ENCODE measurements at places on chromosomes 12 and 14.

DNA sequence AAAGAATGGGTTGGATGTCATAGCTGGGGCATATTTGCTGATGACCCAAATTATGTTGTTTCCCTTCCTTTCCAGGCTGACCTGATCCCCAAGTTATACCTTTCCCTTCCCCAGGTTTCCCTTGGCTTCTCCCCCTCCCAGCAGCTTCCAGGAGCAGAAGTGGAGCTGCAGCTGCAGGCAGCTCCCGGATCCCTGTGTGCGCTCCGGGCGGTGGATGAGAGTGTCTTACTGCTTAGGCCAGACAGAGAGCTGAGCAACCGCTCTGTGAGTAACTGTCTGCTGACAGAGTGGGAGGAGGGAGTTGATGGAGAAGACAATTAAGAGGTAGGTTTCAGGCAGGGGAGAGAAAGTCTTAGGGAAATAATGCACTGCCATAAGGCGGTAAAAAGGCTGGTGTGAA lies 25.0 kb downstream of the A2ML1 start:
- no peak for DNase-seq

DNA sequence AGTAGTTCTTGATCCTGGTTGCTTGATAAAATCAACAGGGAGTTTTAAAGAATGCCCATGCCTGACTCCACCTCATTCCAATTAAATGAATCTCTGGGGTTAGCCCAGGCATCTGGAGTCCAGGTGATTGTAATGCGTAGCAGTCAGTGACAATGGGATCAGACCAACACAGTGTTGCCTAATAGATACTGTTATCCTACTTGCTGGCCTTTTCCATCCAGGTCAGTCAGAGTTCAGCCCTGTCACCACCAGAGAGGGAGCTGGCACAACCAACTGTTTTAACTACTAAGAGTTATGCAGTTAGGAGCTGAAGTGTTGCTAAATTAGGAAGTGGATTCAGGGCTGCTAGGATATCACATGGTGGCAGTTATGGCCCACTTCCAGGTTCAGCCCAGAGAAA lies 107.1 kb downstream of the GPR135 start:
- DNase-seq: no peak

DNA sequence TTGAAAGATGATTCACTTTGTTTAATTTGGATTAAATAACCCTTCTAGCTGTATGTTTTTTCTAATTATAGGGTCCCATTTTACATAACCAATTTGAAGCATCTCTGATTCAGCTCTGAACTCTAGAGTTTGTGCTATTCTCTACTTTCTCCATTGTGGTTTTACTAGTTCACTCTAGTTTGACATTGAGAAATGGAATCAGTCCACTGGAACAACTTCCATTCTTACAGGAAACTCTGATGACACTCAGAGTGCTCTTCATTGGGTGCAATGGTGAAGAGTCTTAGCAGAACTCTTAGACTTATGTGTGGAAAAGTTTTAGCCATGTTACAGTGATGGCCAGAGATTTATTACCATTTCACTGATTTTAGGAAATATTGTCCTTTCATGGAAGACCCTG lies 140.7 kb downstream of the DYRK2 start:
- DNase-seq: no peak

GRCh38 chr12:41459906-41460214 lies 271.7 kb downstream of the PDZRN4 start:
- DNase-seq: no peak

GRCh38 chr14:60839657-60840056 lies 105.1 kb downstream of the MNAT1 start:
- no peak for DNase-seq

GRCh38 chr14:42198010-42198409 lies 591.3 kb downstream of the LRFN5 start:
- DNase-seq: no peak

- DNase-seq: no peak
Measured at GRCh38 chr12:15691388-15691787, 97.8 kb downstream of the EPS8 start.

- no peak for DNase-seq
Measured at GRCh38 chr14:73476451-73476931, 14.2 kb upstream of the RIOX1 start.

DNA sequence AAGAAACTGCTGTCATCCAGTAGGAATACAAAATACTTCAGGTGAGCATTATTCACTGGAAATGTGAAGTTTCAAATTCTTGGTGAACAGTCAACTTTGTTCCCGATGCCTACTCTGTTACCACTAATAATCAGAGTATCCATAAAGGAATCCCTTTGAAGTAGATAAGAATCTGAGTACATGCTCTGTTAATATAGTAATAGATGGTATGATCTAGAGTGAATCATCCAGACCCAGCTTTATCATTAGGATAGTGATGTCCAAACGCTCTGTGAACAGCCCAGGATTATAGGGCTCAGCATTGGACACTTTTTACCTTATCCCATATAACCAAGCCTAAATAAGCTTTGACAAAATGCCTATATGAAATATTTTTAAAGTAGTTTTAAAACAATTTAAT lies 33.3 kb downstream of the PPP2R3C start:
- DNase-seq: no peak

Data from CD4-positive, alpha-beta T cell (primary cell).